ENCODE measurements at places on chromosomes 13 and 19.

GRCh38 chr13:27621366-27622101 is at the start of gene POLR1D:
Gene POLR1D (plus strand): TSS chr13:27621892. CDS start chr13:27621984, 92 bp downstream.
- peak; percentile 61 for DNase-seq

DNA sequence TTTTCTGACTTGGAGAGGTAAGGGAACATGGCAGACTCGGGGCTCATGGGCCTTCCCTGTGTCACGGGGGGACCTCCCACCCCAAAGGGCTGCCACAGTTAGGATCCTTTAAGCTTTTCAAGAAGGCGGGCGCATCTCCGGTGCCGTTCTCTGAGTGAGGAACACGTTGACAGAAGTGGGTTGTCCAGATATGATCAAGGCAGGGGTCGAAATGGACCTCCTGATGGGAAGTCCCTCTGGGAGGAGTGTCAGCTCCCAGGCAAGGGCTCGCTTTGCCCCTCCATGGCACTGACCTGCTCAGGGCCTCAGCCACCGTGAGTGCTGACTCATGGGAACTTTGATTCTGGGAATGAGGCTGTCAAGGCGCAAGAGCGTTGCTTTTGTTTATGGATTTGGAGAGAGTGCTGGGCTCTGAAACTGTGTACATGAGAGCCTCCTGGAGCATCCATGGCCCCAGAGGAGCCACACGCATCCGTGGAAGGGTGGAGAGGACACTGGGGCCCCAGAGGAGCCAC is 6.5 kb upstream of the TEX29 start:
- no peak for DNase-seq

DNA sequence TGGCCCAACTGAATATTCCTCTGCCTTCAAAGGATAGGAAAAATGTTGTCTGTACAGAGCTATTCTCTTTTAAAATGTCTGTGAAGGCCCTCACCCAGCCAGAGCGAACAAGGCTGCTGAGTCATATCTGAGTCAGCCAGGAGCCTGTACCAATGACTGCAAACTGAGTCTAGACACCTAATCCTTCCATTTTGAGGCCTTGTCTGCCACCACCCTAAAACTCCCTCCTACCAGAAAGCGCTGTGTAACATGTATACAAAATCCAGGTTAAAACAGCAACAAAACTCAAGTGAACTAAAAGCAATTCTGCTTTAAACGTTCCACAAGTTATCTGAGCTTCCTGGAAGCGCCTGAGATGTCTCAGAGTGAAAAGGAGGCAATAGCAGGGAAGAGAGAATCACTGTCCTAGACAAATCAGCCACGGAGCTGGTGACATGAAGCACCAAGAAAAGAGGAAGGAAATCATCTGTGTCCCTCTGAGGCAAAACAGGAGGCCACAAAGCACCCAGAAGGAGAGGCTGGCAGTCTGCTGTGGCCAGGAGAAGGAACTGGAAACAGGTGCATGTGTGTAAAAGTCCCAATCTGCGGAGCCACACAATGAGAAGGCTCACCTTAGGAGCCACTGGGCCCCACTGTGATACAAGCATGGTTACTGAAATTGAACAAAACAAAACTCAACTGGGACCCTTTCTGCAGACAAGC is 10.2 kb downstream of the DHRS12 start:
- DNase-seq, result no peak

DNA sequence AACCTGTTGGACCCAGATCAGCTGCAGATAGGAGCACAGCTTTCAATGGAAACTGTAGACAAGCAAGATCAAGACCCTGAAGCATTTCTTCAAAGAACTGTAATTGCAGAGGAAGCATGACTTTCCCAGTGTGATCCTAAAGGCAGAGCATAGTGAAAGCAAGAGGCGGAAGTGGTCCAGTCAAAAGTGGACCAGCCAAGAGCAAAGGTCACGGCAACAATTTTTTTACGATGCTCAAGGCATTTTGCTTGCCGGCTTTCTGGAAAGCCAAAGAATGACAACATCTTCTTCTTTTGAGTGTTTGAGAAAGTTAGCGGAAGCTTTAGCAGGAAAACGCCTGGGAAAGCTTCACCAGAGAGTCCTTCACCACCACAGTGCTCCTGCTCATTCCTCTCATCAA is 111.6 kb downstream of the RNF17 start:
- DNase-seq, result no peak

- no peak for DNase-seq
Measured at GRCh38 chr19:6223461-6224307, 56.1 kb downstream of the MLLT1 start.

DNA sequence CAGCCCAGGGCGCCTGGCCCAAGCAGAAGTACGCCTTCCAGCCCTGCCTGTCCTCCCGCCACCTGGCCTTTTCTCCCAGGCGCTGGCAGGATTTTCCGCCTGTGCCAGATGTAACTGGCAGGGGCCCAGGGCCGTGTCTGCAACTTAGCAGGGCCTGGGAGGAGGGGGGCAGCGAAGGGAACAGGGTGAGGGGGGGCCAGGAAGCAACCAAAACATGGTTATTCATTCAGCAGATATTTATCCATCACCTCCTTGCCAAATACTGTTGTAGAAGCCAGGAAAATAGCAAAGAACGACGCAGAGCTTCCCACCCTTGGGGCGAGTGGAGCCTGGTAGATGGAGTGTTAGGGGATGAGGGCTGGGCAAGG is 5.6 kb downstream of the TLE6 start:
- peak; percentile 45 for DNase-seq

DNA sequence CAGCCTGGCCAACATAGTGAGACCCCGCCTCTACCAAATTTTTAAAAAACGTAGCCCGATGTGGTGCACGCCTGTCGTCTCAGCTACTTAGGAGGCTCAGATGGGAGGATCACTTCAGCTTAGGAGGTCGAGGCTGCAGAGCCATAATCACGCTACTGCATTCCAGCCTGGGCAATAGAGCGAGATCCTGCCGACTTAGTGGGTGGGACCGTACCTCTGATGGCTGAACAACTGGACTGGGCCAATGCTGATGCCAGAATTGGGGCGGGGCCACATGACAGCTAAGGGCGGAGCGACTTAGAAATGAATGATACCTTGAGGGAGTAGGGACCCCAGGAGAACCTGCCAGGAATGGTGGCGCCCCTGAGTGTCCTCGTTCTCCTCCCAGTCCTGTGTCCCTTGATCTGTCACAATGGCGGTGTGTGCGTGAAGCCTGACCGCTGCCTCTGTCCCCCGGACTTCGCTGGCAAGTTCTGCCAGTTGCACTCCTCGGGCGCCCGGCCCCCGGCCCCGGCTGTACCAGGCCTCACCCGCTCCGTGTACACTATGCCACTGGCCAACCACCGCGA is 3.6 kb downstream of the LTBP4 start:
- DNase-seq, result no peak

GRCh38 chr13:57595775-57596174 is 35.8 kb upstream of the PCDH17 start:
- DNase-seq, result no peak

GRCh38 chr13:26423629-26424028 is 133.9 kb upstream of the WASF3 start:
- DNase-seq, result no peak

DNA sequence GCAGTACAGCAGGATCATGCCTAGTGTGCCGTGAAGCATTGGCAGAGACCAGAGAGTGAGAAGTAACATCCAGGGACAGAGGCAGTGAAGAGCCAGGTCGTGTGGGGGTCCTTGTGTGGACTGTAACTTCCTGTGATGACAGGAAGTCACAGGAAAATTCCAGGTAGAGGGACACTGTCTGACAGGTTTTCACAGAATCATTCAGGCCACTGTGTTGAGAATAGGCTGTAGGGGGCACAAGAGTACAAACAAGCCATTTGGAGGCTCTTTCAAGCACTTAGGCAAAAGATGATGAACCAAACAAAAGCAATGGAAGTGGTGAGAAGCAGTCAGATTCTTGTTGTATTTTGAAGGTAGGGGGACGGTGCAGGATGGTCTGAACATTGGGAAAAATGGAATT is 46.4 kb downstream of the N4BP2L1 start:
- DNase-seq, result no peak

- DNase-seq, result no peak
Measured at GRCh38 chr13:59733744-59734143, 430.0 kb downstream of the DIAPH3 start.

GRCh38 chr19:46411925-46412649 is 1.3 kb downstream of the CCDC8 start:
- no peak for DNase-seq

- DNase-seq, result no peak
Measured at GRCh38 chr13:95627590-95627989, 16.9 kb downstream of the DZIP1 start.

- DNase-seq, result no peak
Measured at GRCh38 chr13:77565635-77566034, 30.1 kb downstream of the SCEL start.

DNA sequence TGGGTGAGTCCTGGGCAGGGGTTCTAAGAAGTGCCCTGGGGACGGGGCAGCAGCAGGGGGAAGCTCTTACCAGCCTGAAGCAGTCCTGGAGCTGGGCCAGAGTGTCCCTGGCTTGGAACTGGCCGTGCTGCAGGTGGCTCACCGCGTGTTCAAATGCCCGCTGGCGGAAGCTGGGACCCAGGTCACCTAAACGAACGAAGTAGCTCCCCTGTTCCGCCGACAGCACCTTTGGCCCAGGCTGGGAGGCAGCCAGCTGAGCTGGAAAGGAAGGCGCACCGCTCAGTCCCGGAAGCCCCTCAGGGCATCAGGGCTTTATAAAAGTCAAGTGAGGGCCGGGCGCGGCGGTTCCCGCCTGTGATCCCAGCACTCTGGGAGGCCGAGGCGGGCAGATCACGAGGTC is 9.6 kb downstream of the PLIN4 start:
- DNase-seq, result no peak

DNA sequence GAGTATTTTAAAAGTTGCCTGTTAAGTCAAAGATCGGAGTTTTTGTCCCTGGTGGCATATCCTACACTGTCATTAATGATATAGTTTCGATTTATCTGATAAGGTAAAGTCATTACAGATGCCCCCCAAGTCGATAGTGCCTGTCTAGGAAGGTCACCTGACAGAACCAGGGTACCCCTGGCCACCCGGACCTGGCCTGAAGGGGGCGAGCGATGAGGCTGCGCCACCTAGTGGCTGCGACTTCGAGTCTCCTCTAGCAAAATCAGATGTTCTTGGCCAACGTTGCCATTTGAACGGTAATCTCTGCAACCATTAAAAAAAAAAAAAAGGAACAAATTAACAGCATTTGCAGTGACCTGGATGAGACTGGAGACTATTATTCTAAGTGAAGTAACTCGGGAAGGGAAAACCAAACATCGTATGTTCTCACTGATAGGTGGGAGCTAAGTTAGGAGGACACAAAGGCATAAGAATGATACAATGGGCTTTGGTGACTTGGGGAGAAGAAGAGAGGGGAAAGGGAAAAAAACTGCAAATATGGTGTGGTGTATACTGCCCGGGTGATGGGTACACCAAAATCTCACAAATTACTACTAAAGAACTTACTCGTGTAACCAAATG is 565.1 kb downstream of the LIG4 start:
- peak; percentile 39 for DNase-seq

DNA sequence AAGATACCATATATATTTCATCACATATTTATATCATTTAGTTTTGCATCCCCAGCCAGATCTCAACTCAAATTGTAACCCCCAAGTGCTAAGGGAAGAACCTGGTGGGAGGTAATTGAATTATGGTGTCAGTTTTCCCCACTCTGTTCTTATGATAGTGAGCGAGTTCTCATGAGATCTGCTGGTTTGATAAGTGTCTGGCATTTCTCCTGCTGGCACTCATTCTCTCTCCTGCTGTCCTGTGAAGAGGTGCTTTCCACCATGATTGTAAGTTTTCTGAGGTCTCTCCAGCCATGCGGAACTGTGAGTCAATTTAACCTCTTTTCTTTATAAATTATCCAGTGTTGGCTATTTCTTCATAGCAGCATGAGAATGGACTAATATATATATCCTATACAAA is 462.5 kb upstream of the SLITRK5 start:
- DNase-seq, result no peak

DNA sequence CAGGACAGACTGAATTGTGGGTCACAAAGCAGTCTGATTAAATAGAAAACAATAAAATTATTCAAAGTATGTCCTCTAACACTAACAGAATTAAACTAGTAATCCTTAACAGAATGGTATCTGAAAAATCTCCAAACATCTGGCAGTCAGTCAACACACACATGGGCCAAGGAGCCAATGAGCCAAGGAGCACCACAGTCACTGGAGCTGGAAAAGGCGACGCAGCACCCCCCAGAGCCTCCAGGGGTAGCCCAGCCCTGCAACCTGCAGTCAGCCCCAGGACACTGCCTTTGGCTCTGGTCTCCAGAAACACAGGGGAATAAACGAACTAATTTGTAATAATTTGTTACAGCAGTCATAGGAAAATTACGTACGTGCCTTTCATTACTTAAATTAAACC is 12.3 kb downstream of the TUBGCP3 start:
- no peak for DNase-seq

DNA sequence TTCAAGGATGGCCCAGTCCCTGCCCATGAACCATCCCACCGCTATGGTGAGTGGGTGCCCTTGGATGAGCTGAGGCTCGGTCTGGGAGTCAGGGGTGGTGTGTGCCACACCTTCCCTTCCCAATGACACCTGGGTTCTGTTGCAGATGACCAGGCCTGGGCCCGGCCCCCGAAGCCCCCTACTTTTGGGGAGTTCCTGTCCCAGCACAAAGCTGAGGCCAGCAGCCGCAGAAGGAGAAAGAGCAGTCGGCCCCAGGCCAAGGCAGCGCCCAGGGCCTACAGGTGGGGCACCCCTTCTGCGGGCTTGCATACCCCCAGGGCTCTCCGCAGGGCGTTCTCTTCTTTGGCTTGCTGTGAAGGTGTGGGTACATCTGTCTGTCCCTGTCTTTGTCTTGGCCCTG is 4.3 kb upstream of the INAFM1 start:
- no peak for DNase-seq

DNA sequence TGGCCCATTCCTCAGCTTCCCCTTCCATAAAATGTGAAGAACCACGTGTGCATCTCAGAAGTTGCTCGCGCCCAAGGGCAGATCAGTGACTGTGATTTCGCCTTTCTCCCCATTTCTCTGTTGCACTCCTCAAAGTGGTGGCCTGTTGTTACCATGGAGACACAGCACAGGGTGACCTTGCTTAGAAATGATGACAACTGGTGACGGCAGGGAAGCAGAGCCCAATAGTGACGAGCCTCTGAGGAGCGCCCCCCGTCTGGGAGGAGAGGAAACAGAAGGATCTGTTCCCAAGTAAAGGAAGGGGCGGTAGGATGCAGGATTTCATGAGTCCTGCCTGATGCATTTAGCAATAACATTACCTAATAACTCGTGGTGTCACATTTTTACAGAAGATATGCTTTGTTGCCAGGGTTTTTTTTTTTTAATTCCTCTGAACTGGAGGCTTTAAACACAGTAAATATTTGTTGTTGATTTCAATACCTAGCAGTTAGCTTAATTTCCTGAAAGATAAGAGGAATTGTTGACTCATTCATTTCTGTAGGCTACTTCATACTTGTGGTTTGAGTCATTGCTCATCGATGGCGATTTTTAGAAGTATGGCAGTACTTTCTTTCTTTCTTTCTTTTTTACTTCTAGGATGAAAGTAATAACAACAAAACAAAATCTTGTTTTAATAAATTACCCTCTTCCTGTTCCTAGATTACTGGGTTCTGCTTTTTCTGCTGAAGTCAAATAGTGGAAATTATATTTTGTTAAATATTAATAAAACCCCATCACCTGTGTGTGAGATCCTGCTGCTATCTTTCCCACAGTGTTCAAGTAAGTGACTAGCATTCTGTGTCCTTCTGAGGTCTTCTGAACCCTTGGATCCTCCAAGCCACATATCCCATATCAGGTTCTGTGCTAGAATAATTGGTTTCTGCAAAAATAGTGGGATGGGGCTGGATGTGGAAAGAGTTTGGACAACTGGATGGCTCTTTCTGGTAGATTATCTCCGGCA is 36.0 kb downstream of the MBNL2 start:
- no peak for DNase-seq
